ENCODE measurements at places on chromosomes 2 and 18.

DNA sequence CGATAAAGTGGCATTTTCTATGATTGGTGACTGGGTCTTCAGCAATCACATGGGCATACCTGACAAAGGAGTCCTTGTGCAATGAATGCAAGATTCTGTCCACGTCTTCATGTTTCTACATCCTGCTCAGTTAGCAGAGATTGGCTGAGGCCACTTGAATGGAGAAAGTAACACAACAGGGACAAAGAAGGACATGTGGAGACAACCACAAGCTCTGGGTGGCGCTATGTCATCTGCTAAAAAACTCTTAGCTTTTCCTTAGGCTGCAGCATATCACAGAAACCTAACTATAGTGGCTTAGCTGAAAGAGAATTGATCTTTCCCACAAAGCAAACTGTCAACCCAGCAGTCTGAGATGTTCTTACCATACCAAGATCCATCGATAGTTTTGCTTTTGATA lies 1109.7 kb downstream of the SOCS6 start:
- DNase-seq, result peak; percentile 50

DNA sequence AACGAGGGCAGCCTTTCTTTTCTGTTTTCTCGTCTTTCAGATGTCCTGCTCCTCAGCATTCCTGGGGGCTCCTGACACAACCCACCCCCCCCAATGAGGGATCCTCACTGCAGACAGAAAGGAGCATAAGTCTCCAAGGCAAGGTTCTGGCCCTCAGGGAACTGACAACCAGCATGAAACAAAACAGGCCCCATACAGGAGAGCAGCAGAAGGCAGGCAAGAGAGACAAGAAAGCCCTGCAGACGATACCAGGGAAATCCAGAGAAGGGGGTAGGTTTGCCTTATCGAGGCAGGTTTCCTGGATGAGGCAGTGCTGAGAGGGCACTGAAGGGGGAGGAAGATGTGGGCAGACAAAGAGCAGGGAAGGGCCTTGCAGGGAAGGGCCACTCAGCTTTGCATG lies 103.9 kb upstream of the EPAS1 start:
- DNase-seq, result peak; percentile 40

DNA sequence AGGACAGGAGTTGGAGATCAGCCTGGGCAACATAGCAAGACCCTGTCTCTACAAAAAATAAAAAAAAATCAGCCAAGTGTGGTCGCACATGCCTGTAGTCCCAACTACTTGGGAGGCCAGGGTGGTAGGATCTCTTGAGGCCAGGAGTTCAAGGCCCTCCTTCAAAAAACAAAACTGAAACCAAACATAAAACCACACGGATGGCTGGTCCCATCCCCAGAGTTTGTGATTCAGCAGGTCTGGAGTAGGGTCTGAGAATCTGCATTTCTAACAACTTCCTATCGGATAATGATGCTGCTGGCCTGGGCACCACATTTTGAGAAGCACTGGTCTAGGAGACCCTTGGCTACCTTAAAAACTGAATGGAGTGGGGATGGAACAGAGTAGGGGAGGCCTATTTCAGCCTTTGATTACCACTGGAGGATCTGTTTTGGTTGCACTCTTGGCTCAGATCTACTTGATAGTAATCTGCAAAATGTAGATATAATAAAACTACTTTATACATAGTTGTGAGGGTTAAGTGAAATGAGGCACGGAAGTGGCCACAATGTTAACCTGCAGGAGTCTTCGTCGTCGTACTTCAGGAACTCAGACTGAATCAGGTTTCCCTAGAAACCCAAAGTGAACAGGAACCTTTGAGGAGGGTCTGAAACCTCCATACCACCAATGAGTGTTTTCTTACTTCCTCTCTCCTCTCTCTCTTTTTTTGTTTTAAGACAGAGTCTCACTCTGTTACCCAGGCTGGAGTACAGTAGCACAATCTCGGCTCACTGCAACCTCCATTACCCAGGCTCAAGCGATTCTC lies 25.5 kb upstream of the NFE2L2 start:
- DNase-seq, result no peak

DNA sequence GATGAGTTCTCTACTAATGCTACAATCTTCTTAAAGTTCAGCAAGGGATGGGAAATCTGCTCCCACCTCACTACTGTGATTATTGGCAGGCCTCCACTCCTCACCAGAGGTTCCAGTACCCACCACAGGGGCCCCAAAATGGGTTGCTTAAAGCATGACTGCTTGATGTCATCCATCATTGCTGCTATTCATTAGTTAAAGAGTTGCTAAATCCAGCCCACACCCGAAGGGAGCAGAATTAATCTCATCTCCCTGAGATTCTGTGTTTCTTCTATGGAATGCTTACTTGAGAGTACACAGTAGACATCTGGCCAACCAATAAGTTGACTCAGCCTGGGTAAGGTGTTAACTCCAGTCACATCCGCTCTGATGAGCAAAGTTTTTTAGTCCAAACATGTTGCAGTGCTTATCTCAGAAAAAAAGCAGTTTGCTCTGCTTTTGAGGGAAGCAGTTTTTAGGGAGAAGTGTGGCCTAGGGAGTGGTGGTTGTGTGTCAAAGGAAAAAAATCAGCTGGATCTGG lies 690.2 kb upstream of the POU3F3 start:
- no peak for DNase-seq

- DNase-seq, result no peak
Observed at GRCh38 chr18:2850816-2851215, 4.0 kb downstream of the EMILIN2 start.

DNA sequence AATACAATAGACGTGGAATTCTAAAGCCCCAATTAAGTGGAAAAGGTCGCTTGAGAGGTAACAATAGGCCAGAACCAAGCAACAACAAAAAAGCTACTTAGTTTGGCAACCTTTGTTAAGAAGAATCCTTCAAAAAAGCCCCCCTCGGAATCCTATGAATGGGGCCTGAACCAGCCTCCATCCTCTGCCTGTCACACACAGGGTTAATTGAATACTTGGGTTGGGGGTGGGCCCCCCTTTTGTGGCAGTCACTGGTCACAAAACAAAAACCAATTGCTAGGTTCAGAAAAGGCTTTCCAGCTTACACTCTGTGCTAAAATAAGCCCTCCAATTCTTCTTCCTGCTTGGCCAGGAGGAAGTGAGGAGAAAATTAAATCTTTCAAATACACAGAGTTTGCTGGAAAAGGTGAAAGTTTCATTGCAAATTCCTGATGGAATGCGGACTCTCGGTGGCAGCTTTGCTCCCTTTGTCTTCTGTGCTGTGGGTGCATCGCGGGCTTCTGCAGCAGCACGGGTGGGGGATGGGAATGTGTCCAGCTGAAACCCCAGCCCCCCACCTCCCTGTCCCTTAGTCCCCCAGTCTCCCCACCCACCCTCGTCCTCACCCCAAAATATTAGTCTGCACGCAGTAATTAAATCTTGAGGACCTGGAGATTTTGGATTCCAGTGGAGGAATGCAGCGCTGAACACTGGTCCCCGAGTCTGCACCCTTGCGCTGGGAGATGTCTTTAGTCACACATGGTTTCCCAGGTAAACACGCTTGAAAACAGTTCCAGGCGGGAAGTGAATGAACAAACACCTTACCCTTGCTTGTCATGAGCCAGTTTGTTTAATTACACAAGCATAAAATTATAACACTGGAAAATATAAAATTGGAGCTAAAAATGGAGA lies 254.3 kb downstream of the SOX11 start:
- peak; percentile 76 for DNase-seq

DNA sequence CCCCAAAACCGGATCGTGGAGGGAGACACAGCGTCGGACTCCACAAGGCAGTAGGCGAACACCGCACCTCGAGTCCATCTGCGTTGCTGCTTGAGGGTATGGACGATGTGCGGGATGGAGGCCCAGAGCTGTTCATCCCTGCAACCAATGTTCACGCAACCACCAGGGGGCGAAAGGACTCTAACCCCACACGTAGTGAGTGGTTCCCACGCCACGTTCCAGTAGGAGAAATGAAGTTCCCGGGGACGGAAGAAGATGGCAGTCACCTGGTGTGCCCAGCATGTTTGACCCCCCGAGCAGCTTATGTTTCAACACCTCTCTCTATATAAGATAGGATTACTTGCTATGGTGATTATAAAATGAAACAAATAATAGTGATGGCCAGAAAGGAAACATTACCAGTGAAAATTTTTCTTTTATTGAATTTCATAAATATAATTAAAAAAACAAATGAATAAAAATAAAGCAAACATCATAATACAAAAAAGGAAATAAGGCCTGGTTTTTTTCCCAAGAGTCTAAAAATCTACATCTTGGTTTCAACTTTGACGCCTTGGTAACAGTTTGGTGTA lies 184.3 kb downstream of the SH3BP4 start:
- peak; percentile 81 for DNase-seq
